Activated CD4-positive, alpha-beta memory T cell treated with anti-CD3 and anti-CD28 coated beads, Interleukin-2, amount 10 ng/mL, durations not matched to agents 7 days and 5 days (primary cell): ENCODE measurements at places on chromosomes 6 and 20. TPM values are rescaled to one million over a fixed set of nuclear protein-coding genes. Genes with fewer than 3 reads are reported as not detected.

DNA sequence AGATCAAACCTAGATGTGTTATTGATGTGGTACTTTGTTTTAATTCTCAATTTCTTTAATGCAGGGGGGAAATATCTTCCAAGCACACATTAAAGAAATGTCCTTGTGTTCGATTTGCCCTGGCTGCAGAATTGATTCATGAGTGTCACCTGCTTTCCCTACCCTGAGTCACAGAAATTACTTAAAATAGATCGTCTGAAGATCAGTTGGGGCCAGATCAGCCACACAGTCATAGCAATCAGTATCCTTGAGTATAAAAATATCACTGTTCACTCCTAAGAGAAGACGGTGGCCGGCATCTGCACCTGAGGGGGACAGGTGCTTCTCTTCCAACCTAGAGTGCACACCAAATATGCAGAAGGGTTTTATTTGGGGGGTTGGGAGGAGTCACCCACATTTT, 115.2 kb upstream of the RIN2 start:
- no peak for DNase-seq

The TMEM217 gene
- 1.6 TPM for total RNA-seq

GRCh38 chr20:12306107-12306506, 388.4 kb downstream of the BTBD3 start:
- DNase-seq = no peak

The CLVS2 gene
- total RNA-seq = not detected

The WFDC2 gene
- total RNA-seq = not detected

GRCh38 chr20:15597306-15597705, 975.9 kb downstream of the KIF16B start:
- no peak for DNase-seq

DNA sequence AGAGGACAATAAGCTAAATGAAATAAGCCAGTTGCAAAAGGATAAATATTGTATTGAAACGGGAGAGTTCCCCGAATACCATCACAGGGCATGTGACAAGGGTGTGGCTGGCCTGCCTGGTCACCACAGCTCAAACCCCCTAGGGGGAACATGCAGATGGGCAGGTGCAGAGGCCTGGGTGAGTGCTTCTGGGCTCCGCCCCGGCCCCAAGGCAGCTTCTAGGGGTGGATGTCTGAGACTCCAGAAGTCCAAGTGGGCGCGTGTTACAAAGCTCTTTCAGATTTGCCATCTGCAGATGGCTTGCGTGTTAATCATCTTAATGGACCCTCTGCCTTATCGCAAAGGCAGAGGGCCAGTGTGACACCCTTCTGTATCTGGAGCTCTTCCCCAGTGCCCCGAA, 559.2 kb upstream of the IMPG1 start:
- no peak for DNase-seq

- DNase-seq = no peak
These were observed 1373.5 kb downstream of the GRIK2 start for GRCh38 chr6:102766963-102767362.

DNA sequence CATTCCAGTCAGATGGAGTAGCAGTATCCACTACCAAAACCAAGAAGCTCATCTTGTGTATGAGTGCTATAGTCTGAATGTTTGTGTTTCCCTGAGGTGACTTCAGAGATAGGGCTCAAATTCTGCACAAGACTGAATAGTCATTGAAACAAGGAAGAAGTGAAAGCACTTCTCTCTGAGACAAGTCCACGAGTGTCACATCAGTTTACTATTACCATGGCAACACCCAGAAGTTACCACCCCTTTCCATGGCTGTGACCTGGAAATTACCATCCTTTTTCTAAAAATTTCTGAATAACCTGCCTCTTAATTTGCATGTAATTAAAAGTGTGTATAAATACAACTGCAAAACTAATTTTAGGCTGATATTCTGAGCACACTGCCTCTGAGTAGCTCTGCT, 682.1 kb upstream of the ADGRB3 start:
- no peak for DNase-seq

The CFAP206 gene
- total RNA-seq = not detected

The ZNF318 gene
- 16.9 TPM for total RNA-seq

- no peak for DNase-seq
These were observed 56.9 kb downstream of the RTN4IP1 start for GRCh38 chr6:106572436-106572835.

GRCh38 chr20:8640461-8640860, 428.4 kb upstream of the PLCB4 start:
- no peak for DNase-seq

The ANKRD66 gene
- not detected for total RNA-seq

The KCNQ5 gene
- 4.3 TPM for total RNA-seq

The TINAG gene
- not detected for total RNA-seq

- DNase-seq = no peak
These were observed 51.5 kb downstream of the RPS12 start for GRCh38 chr6:132865829-132866228.

The SLC22A7 gene
- total RNA-seq = not detected

DNA sequence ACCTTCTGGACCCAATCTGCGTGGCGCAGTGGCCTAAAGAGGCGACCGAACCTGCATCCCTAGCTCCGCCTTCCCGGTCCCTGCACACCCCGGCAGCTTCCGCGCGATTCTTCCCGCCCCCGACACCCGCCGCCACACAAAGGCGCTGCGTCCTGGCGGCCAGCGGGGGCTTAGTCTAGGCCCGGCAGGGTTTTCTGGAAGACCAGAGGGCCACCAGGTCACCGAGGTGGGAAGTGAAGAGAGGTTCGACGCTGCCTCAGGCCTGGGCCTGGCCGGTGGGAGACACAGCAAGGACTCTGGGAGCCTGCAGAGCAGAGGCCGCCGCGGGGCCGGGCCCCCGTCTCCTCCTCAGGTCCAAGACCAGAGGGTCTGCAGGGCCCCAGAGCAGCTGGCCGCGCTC, 154.9 kb downstream of the OR2B2 start:
- DNase-seq = peak; percentile 58

DNA sequence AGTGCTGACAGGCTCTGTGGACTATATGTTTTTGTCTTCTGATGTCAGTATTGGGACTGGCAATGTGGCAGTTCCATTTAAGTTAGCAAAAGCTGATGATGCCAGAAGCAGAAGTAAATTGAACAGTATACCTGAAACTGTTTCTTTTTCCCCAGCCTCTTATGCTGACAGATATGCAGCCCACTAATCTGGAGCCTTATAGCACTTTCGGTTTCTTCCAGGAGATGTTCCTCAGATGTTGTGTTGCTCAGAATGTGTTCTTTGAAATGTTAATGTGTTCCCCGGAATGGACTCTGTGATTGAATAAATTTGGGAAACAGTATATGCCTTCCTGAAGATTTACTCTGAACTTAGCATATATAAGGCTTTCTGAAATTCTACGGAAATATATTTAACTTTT, 80.7 kb upstream of the MRAP2 start:
- DNase-seq = no peak

GRCh38 chr6:71481801-71482200, 193.2 kb downstream of the OGFRL1 start:
- no peak for DNase-seq

DNA sequence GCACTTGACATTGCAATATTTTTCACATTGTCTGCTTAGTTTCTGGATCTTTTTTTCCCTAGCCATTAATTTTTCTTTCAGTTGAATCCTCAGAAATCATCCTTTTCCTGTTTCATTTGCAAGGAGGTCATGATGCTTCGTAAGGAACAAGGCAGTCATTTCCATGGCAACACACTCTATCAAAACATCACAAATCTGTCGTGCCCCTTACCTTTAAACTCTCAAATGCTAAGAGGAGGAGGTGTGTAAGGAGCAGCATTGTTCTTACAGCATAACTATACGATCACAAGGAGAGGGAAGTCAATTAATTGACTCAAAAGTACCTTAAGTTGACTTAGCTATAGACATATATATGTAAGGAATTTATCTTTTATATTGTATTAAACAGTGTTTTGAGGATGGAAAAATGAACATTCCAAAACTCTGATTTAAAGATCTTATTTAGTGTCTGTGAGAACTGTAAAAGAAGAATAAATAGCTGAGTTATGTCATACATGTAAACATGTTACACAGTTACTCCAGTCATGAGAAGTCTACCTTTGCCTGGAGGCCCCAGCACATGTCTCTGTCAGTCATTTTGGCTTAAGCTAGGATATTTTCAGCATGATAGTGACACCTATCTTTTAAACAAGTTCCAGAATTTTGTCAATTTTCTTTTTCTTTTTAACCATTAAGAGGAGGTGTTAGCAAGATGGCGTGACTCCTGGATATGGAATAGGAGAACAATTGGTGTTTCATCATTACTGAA, 41.6 kb downstream of the CDKAL1 start:
- DNase-seq = no peak

DNA sequence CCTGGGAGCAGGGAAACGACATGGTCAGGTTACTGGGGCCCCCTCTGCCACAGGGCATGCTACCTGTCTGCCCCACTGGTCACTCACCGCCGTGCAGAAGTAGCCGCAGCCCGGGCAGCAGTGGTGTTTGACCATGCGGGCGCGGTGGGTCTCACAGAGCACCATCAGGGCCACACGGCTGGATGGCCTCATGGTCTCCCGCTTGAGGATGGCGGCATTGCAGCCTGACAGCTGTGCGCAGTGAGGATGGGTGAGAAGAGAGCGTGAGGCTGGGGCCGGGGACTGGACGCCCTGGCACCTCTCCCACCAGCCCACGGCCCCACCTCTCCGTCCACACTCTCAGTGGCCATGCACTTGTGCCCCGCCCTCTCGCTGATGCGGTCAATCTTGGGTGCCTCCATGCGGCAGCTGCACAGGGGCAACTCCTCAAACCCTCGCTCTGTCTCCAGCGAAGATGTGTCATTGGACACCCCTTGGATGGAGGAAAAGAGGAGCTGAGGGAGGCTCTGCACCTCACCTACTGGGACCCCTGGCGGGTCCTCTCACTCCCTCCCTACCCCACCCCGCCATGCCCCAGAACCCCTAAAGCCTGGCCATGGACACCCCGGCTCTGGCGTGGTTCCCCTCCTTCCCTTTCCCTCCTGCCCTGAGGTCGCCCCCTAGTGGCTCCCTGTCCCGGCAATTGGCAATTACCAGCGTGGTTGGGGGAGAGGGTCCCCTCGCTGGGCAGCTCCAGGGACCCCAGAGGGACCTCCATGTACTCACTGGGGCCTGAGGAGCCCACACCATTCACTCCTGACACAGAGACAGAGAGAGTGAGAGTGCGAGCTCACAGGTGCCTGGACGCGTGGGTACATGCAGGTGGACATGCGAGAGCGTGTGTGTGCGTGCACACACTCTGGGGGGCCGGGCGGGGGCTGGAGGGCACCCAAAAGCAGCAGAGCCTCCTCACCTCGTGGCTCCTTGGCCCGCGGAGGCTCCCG, 8.9 kb downstream of the EHMT2 start:
- peak; percentile 33 for DNase-seq

DNA sequence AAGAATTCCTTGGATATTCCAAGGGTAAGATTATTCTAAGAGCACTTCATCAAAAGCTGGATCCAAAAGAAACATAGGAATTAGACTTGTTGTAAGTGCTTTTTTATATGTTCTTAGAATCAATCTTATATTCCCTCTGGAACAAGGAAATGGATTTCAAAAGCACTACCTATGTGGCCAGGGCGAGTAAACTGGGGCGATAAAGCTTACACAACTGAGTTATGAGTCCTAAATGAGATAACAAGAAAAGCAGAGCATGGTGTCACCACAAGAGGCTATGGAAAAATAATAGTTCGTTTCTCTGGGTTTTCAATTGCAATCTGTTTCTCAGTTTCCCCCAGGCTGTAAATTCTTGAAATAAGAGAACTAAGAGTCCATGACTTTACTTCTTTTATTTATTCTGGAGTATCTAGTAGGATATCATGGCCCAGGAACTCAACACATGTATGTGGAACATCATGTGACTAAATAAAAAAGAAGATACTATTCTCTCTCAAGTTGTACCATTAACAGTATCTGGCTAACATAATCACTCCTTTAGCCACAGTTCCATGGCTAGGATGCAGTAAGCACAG, 51.5 kb downstream of the NUDT3 start:
- DNase-seq = no peak

DNA sequence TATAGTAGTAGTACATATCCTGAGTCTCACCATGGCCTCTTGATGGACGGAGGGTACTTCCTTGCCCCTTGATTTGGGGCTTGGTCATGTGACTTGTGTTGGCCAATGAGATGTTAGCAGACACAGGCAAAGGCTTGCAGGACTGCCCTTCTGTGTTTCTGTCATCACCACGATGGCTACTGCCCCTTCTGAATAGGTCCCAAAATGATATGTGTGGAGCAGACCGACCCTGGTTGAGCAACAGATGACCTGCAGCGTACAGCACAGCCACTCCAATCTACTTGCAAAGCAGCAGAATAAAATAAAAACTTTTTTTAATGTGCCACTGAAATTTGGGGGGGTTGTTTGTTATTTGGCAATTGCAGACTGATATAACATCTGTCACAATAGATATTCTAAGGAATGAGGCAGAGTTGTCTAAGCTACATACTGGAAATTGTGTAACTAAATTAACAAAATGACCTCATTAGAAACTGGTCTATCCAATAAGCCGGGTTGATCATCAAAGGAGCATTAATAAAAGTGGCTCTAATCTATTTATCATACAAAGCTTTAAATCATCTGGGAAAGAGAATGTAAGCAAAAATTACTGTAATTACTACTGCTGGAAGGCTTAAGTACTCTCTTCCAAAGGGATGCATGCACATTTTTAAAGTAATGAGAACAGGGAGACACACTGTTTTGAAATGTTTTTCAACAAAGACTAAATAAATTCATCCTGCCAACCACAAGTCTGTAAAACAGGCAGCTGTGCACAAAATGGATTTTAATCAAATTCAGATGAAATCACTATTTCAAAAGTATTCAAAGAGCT, 209.5 kb downstream of the KIF16B start:
- DNase-seq = no peak
